ENCODE measurements at places on chromosomes 5 and 9.

DNA sequence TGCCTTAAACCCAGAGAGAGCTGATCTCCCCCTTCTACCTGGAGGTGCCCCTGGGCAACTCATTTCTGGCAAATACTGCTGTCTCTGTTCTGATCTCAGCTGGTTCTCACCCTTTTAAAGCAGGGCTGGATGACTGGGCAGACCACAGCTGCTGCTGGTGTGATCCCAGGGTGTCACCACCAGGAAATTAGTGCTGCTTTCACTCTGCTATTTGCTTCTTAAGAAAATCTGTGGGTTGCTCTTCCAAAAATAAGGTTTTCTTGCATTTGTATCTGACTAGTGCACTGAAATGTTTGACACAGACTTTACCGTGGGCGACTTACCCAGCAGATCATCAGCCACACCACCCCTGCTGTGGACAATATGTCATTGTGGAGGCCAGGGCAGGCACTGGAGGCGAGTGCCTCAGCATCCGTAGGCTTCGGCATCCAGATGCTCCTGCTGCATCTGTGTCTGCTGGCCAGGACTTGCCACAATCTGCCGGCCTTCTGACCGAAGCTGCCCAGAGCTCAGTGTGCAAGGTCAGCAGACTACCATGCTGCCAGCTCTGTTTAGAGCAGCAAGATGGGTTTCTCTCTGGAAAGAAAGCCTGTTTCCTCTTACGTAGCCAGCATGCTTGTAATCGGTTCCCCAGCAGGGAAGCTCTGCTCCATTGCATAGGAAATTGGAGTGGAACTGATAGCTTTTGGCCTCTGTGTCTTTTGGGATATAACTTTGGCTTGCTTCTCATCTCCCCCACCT lies 13.6 kb downstream of the ARHGAP26 start:
- DNase-seq, result no peak

- no peak for DNase-seq
Observed at GRCh38 chr5:431711-432050, 11.3 kb upstream of the EXOC3 start.

DNA sequence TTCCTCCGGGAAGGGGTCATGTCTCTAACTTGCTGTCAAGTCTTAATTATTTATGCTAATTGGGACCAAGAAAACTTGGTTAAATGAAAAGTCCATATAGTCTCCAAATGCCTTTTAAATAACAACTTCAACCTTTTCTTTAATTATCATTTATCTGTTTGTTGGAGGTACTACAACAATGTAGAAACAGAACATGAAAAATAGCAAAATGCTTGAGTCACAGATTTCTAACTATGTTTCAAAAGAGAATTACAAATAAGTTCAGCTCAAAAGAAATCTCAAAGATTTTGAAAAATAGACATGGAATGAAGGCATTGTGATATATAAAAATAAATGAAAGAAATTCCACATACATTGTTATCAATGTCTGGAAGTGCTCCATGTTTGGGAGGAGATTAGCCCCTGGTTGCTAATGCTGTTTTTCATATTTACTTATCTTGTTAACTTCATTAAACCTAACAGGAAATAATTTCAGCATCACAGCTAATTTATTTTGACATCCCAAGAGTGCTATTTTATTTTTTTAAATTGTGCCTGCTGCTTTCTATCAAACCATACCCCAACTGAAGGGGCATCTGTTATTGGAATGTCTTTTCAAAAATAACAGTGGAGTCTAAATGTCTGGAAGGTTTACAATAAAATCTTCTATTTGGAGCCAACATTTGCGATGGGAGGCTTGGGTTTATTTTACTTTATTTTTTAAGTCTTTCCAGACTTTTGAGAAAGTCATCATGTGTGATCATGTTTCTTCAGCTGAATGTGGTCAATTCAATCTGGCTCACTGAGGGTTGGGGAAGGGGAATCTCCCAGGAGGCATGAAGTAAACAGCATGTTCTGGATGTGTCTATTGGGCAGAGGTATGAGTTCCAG lies 53.1 kb upstream of the ANKRD55 start:
- DNase-seq, result no peak

DNA sequence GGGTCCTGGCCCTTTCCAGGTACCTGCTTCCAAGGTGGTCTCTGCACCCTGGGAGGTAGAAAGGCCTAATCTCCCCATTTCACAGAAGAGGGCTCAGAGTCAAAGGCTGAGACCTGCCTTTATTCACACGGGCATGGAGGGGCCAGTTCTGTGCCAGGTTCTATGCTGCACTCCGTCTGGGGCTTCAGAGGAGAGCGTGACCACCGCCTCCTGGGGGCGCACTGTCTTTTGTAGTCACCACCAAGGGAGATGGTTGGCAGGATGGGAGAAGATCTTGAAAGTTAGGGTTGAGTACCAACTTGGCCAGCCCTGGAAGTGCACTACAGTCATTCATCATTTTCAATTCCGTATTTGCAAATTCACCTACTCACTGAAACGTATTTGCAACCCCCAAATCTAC lies 23.7 kb upstream of the PRDM12 start:
- DNase-seq, result no peak

GRCh38 chr5:1343931-1344901 lies 683 bp downstream of the CLPTM1L start:
- no peak for DNase-seq

GRCh38 chr5:29016067-29016466 lies 1977.7 kb upstream of the CDH9 start:
- DNase-seq, result no peak

- no peak for DNase-seq
Observed at GRCh38 chr5:144944936-144945335, 774.3 kb downstream of the KCTD16 start.

DNA sequence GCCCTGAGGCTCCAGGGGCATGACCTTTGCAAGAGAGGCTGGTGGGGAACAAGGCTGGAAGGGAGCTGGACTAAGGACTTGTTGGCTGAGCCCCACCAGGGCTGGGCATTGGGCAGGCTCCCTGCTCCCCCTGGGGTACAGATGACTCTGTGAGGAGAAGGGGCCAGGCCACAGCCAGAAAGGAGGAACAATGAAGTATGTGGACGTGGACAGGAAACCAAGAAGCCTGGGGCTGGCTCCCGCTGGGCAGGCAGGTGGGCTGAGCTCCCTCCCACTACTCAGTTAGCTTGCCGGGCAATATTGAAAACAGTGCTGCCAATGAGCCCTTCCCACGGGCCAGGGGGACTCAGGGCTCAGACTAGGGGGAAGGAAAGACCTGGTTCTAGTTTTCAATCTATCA lies 66.1 kb upstream of the SPTLC1 start:
- DNase-seq, result no peak

GRCh38 chr5:131513780-131514179 lies 121.2 kb downstream of the RAPGEF6 start:
- DNase-seq, result no peak

GRCh38 chr9:19875291-19875920 lies 86.6 kb upstream of the SLC24A2 start:
- DNase-seq, result no peak

DNA sequence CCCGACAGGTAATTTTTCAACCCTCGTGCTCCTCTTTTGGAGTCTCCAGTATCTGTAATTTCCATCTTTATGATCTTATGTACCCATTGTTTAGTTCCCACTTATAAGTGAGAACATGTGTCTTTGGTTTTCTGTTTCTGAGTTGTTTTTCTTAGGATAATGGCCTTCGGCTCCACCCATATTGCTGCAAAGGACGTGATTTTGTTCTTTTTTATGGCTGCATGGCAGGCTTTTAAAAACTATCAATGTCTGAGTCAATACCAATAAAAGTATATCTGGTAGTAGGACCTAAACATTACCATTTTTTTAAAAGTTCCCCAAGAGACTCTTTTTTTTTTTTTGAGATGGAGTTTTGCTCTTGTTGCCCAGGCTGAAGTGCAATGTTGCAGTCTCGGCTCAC lies 3.9 kb upstream of the SLC26A2 start:
- DNase-seq, result no peak

GRCh38 chr5:39475159-39475571 lies 50.4 kb upstream of the DAB2 start:
- DNase-seq, result no peak

DNA sequence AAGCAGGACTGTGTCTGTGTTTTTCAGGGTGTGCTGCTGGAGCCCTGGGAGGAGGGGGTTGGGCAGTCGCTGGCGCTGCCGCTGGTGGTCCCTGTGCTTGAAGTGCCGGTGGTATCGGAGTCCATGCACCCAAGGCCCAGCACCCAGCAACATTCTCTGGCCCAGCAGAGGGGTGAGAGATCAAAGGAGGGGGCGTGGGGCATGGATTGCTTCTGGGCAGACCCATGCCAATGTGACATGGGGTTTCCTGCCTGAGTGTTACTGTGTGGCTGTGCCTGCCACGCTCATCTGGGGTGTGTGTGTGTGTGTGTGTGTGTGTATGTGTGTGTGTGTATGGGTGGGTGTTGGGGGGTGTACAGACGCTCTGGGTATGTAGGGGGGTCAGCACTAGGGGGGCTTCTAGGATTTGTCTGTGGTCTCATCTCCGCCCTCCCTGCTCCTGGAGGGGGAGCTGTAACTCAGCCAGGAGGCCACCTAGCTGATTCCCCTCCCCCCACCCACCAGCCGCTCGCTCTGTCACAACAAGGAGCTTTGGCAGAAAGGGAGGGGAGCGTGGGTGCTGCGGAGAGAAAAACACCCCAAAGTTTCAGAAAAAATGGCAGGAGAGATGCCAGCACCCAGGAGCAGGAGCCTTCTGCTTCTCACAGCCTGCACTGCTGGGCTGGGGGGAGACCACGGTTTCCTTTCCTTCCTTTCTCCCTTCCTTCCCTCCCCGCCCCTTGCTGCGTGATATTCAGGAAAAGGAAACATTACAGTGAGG lies 35.9 kb upstream of the HSPA9 start:
- peak; percentile 72 for DNase-seq

GRCh38 chr9:71895117-71895516 lies 15.9 kb downstream of the ABHD17B start:
- no peak for DNase-seq

DNA sequence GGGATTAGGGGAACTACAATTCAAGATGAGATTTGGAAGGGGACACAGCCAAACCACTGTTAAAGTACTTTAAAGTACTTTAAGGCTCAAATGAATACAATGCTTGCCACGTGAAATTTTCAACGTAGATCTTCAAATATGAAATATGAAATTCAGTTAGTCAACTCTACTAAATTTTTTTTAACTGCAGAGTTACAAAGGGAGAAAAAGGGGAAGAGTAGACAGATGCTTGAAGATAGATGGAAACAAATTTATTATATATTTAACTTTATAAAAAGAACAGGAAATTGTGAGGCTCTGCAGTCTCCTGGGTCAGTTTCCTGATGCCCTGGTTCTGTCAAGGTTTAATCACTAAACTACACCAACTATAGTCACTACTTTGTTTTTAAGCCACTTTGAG lies 785.5 kb upstream of the DMAC1 start:
- DNase-seq, result no peak

- peak; percentile 43 for DNase-seq
Observed at GRCh38 chr5:152271420-152271819, 133.7 kb downstream of the NMUR2 start.

DNA sequence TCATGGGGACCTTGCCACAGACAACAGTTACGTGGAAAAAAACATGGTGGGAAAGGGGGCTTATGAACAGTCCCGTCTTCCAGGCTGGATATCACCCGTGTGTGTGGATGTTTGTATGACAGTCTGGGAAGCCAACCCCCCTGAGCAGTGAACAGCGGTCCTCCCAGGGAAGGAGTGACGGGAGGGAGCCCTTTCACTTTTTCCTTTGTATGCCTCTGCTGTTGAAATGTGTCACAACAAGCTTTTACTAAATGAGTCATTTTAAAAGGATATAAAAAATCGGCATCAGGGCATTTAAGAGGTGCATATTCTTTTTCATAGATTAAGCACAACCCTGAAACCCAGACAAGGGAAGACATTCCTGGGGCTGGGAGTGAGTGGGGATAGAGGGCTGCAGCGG lies 5.1 kb downstream of the MYMK start:
- no peak for DNase-seq

- DNase-seq, result peak; percentile 80
Observed at GRCh38 chr5:56684159-56684558, 131.2 kb upstream of the MAP3K1 start.

Data from ELF-1 (cell line).